WTC11 (cell line): ENCODE measurements at places on chromosomes 3 and 15.
A peak's percentile ranks its signal among the peaks of the same experiment; 100 is the strongest.

- DNase-seq: no peak
Observed at GRCh38 chr3:62445275-62445674, 71.9 kb upstream of the FEZF2 start.

DNA sequence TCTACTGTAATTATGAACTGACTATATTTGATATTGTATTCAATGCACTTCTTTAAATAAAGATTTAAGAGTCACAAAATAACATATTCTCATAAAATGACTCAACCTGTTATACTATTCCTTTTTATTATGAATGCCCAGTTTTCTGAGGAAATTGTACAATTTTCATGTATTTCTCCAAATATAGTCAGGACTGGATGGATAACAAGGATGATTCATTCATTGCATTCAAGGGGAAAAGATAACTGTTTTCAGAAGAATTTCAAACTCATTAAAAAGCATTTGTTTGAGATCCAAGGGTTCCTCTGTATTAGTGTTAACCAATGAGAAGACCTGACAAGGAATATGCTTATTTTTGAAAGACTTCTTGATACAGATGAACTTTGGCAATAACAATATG, 163.7 kb downstream of the MEIS2 start:
- DNase-seq: no peak

GRCh38 chr15:91192285-91192684, 92.2 kb downstream of the SV2B start:
- no peak for DNase-seq

GRCh38 chr3:29514170-29514569, 233.3 kb downstream of the RBMS3 start:
- no peak for DNase-seq

DNA sequence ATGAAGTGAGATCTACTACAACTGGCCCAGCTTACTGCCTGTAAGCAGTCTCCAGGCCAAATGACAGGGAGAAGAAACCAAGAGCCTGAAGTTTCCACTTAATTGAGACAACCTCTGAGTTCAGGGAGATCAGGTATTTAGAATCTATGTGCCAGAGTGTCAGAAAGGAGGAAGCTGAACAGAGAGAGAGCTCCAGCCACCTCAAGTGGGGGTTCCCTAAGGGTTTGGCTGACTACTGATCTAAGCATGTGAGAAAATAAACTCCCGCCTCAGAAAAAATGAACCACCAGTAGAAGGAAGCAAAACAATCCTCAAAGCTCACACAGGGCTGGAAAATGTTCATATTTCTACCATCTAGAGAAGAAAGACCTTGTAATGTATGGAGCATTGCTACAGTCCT, 25.0 kb downstream of the ADAM10 start:
- no peak for DNase-seq

GRCh38 chr15:100558771-100559254, 30.1 kb upstream of the CERS3 start:
- no peak for DNase-seq

- DNase-seq: peak; percentile 72
Observed at GRCh38 chr3:128133273-128133883, 9.8 kb upstream of the RUVBL1 start.

- DNase-seq: no peak
Observed at GRCh38 chr3:33525232-33525631, 85.0 kb upstream of the UBP1 start.

GRCh38 chr15:85616549-85617110, 178.1 kb downstream of the KLHL25 start:
- DNase-seq: no peak

GRCh38 chr3:101212730-101213129, 107.6 kb downstream of the IMPG2 start:
- DNase-seq: no peak

- DNase-seq: no peak
Observed at GRCh38 chr3:189458528-189458927, 172.7 kb upstream of the TP63 start.

DNA sequence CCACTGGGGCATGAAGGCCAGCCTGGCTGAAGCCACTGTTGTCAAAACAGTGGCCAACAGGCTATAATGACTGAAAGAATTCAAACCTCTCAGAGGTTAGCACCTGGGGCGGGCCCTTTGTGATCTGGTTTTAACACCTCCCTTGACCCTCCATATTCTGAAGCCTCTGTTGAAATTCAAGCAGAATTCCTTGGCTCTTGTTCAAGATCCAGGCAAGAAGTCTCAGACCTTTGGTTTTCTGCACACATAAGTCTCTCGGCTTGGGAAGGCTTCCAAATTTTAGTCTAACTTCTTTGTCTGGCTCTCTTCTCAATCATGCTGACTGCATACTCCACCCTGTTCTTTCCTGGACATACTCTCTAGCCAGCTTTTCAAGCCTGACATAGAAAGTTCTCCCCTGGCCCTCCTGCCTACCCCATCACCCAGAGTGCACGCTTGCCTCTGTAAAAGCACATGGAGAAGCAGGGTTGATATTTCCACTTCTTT, 144.5 kb downstream of the PDZRN3 start:
- DNase-seq: no peak

- no peak for DNase-seq
Observed at GRCh38 chr15:83769411-83769999, 115.6 kb downstream of the ADAMTSL3 start.

DNA sequence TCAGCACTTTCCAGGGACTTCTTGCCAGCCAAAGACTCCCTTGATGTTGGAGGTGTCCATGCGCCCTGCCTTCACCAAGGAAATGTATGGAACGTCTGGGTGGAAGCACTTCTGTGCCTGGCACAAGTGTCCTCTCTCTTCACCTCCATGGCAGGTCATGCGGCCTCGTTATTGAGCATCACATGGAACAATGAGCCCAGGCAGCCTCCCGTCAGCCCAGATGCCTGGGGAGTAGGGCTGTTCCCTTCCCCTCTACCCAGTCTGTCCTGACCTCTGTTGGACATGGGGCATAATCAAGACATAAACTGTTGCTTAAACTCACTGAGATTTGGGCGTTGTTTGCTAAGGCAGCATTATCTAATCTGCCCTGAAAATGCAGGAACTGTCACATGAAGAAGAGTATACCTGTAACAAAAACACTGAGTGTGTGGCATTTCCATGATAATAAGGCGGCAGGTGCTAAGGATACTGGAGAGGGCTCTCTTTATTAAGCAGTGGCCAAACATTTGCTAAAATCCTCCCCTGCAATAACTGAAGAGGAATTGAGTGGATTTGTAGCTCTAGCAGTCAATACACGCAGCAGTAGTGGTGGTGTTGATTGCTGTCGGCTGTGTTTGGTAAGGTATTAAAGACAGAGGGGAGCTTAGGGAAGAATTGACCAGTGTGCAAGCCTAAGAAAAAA, 338.2 kb upstream of the ATP10A start:
- no peak for DNase-seq

DNA sequence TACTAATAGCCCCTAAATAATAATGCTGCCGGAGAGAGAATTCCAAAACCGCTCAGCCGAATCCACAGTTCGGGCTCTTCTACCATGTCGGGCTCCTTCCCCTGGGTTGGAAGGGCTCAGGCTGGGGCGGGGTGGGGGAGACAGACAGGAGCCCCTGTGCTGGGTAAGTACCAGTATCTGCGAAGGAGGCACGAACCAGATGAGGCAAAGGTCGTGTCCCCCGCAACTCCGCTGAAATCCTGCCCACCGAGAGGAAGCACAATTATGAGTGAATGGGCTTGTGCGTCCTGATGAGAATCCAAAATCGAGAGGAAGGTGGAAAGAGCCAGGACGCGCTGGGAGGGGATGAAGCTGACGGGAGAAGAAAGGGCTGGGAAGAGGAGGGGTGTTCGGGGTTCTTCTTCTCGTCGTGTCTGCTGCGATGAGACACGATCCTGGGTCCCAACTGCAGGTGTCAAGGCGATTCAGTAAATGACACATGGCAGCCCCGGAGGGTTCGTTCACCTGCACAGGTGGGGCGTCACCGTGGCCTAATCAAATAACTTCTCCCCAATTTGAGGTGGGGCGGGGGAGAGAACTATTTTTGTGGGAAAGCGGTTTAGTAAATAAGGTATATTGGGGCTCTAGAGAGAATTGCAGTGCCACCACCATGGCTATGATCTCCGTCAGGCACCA, 707 bp upstream of the FAM81A start:
- DNase-seq: no peak

- DNase-seq: no peak
Observed at GRCh38 chr3:8658306-8659212, 14.0 kb upstream of the SSUH2 start.

GRCh38 chr3:98433764-98434163, 29.2 kb upstream of the OR5K1 start:
- no peak for DNase-seq

DNA sequence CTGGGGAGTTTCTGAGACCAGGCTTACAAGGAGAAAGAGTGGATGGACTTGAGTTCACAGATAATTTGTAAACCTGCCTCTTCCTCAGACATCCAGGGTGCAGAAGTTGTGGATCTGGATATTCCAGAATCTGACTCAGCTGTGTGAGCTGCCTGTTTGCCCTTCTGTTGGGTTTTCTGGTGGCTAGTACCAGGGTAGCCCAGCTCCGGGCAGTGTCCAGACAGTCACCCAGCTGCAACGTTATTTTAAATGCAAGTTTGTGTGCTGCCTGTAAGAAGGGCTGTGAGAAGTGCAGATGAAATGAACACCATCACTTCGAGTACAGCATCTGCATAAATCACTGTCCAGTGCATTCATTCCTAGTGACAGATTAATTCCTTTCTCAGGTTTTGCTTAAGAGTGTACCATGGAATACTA, 1053.0 kb downstream of the TUSC7 start:
- DNase-seq: no peak

DNA sequence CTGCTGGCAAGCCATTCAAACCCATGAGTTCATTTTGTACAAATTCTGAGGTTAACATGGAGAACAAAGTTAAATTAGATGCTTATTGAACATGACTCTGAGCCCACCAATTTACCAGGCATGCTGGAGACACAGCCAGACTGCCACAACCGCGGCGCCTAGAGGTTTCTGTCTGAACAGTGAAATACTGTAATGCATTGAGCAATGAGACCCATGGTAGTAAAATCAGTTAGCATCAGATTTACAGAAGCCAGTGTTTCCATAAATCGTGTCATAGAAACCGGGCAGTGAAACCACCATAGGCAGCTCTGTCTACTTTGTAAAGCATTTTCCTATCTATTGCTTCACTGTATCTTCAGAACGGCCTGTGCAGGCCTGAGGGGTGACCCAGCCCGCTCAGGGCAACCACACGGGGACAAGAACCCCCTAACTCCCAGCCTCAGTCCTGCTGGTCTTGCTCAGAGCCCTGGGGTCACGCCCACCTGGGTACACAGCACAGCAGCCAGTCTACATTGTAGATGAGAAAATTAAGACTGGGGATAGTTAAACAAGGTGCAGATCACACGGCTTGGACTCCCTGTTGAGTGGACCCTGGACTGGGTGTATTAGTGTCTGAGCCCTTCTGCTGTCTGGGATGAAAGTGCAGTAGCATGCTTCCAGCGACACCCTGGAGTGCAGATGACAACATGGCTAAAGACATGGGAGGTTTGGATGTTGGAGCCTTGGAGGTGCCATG, 44.2 kb downstream of the MGLL start:
- DNase-seq: no peak

DNA sequence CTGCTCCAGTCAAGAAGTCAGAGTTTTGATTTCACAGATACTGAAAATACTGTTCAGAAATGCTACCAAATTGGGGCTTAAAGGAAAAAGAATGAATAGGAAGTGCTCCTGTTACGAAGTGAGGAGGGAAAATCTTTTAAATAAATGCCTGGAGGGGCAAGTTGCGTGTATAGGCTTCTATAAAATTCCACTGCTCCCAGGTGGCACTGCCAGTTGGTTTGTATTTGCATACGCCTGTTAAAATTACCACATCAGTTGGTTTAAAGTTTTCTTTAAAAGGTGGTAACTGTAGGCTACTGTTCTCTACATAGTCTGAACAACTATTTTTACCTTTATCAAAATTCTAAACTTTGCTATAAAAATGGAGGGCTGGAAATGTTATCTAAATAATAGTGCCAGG, 123.5 kb downstream of the DLG1 start:
- no peak for DNase-seq

DNA sequence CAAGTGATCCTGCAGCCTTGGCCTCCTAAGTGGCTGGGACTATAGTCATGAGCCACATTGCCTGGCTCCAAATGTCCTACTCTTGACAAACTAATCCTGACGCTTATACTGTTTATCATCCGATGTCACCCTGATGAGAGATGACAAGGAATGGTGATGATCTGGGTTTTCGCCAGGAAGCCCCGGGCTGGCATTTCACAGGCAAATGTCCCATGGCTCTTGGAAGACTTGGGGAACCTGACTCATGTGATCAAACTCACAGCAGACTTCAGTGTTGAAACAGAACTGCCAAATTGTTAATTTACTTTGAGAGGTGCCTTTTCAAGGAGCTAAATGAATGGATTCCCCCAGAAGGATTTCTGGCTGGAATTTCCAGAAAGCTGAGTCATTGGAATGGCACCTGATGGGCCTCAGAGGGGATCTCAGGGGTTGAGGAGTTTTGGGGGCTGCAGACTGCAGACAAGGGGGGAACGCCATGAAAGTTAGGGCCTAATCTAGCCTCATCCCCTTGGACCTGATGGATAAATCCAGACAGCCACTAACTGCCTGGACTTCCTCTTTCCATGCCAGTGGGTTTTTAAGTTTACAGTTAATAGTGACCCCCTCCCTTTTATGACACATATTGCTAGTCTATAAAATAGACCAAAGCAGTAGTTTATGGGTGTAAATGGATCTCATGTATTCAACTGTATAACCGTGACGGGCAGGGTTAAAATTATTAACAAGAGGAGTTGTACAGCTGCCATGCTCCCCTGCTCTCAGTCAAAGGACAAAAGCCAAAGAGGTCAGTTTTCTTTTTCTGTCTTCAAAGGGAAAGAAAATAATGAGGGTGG, 146.6 kb downstream of the CHSY1 start:
- no peak for DNase-seq

GRCh38 chr3:39808467-39809180, 785 bp upstream of the MYRIP start:
- peak; percentile 67 for DNase-seq

- DNase-seq: no peak
Observed at GRCh38 chr15:66907826-66908743, 157.3 kb upstream of the SMAD3 start.

- no peak for DNase-seq
Observed at GRCh38 chr3:113783463-113783862, 36.6 kb downstream of the ATP6V1A start.

DNA sequence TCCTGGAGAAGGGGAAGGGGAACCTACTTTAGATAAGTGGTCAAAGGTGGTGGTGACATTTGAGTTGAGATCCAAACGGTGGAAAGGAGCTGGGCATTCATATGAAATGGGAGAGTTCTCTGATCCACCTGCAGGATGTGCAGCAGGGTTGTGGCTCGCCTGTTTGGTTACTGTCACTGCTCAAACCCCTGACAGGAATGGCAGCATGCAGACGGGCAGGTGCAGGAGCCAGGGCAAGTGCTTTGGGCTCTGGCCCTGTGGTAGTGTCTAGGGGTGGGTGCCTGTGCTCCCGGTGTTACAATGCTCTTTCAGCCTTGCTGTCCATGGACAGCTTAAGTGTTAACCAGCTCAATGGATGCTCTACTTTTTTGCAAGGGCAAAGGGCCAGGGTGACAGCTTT, 18.5 kb downstream of the PAQR9 start:
- no peak for DNase-seq

DNA sequence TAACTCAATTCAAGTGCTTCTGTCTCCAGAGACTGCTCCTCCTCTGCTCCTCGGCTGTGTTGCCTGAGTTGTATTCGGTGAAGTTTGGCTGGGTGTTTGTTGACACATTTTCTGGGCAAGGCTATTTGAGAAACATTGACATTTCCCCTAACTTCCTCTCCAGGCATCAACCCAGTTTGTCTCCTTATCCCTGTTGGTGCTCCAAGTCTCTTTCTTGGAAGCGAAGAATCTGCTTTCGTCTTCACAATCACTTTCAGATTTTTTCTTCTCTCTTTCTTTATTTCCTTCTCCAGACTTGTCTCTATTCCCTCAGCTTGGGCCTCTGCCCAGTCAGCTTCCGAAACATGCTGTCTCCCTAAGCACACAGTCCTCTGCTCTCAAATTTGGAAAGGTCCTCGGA, 84.7 kb downstream of the ETV5 start:
- DNase-seq: no peak
